ENCODE measurements at places on chromosomes 4 and X. TPM values are rescaled to one million over a fixed set of nuclear protein-coding genes. Genes with fewer than 3 reads are reported as not detected.

DNA sequence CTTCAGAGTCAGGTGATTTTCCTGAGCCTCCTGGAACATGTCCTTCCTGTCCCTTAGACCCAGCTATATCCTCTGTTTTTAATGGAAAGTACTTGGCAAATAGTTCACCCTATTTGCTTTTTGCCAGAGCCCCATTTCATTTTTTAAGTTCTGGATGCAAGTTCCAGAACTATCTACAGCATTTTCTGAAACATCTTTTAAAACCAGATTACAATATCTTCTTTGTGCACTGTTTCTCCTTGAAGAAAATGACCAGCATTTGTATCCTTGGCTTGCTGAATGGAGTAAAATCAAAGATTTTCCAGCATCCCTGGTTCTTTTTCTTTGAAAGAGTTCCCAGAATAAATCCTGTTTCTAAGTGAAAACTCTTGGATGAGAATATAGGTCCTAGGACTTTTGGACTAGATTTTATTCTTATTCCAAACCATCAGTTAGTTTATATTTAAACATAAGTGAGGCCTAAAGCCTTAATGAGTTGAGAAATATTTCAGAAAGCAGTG lies 224.3 kb downstream of the ANK2 start:
- DNase-seq: no peak

GRCh38 chr4:120001850-120002249 lies 64.8 kb downstream of the MAD2L1 start:
- no peak for DNase-seq

GRCh38 chr4:6701371-6701770 lies 7.7 kb downstream of the S100P start:
- DNase-seq: peak; percentile 77

DRP2 gene
- 0.66 TPM for total RNA-seq

Data from activated CD4-positive, alpha-beta T cell treated with anti-CD3 and anti-CD28 coated beads for 36 hours (primary cell).